ENCODE measurements at places on chromosomes 16 and 17. TPM values are rescaled to one million over a fixed set of nuclear protein-coding genes. Genes with fewer than 3 reads are reported as not detected.
A peak's percentile ranks its signal among the peaks of the same experiment; 100 is the strongest.

DNA sequence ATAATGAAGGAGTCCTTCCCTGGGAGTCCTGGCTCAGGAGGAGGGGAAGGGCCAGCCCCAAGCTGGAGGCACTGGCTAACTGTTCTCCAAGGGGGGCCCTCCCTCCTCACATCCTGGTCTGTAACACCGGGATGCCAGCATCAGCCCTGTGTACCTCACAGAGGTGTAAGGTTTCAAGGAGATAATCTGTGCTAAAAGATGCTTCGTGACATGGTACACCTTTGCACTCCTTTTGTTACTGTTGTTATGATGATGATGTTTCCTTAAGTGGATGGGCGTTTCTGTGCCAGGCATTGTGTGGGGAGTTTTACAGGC lies 236.7 kb upstream of the TNRC6C start:
- no peaks in the 10 kb centered on the region for H3K4me1 ChIP-seq
- no peak overlapping the region for H3K27ac ChIP-seq
- no peaks in the 10 kb centered on the region for H3K36me3 ChIP-seq
- no peak for DNase-seq
- no peak overlapping the region for H3K4me3 ChIP-seq
- no peaks in the 10 kb centered on the region for H3K27me3 ChIP-seq

GRCh38 chr17:7214300-7215135 lies 5.1 kb downstream of the DLG4 start:
- peak overlapping the region; percentile 64 for H3K4me3 ChIP-seq
- peak overlapping the region; percentile 51 for H3K27ac ChIP-seq
- H3K27me3 ChIP-seq: no peaks in the 10 kb centered on the region
- DNase-seq: peak; percentile 96
- H3K4me1 ChIP-seq: peaks cover 29% of the 10 kb centered on the region

DNA sequence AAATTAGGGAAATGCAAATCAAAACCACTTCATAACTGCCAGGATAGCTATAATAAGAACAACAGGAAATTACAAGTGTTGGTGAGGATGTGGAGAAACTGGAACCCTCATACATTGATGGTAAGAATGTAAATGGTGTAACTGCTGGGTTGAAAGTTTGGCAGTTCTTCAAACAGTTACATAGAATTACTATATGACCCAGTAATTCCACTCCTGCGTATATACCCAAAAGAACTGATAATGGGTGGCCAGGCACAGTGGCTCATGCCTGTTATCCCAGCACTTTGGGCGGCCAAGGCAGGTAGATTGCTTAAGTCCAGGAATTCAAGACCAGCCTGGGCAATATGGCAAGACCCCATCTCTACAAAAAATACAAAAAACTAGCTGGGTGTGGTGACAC lies 4.5 kb upstream of the CMTM4 start:
- peaks cover 7% of the 10 kb centered on the region for H3K4me1 ChIP-seq
- H3K27ac ChIP-seq: no peak overlapping the region
- H3K36me3 ChIP-seq: no peaks in the 10 kb centered on the region
- H3K27me3 ChIP-seq: no peaks in the 10 kb centered on the region

GRCh38 chr17:1783834-1784611 lies 22.2 kb downstream of the SERPINF1 start:
- H3K27me3 ChIP-seq: no peaks in the 10 kb centered on the region
- no peak overlapping the region for H3K4me3 ChIP-seq
- H3K4me1 ChIP-seq: peaks cover 62% of the 10 kb centered on the region
- DNase-seq: peak; percentile 91

SALL1 gene
- polyA plus RNA-seq: 4.0 TPM

Data from testis (tissue), 5 donors.